ENCODE measurements at places on chromosomes 7 and 10.

DNA sequence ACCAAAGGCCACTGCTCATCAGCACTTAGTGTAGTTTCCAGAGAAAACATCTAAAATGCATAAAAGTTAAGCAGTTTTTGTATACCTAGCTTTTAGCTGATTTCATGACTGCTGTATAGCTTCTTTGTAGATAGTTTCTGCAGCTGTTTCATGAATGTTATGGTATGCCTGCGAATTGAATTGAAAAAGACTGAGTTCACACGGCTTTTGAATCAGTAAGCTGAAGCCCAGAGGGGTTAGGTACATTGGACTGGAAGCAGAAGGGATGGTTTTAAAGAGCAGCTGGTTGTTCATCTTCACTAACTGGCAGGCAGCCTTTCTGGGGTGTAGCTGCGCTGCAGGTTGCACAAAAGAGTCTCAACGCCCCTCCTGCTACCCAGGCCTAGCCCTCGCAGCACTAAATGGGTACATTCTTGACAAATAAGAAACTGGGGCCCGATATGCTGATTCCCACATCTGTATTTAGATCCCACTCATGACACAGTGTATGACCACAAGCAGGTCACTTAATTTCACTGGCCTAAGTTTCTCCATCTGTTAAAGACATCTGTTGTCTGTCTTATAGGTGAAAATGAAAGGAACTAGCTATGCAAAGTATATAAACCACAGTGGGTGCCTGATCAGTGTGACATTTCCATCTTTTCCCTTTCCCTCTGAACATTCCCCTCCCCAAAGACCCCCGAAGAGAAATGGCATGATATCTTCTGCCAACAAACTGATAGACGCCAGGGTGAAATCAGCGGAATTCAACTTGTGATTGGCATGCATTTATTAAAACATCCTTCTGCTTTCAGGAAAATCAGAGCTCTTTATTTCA is 85.9 kb upstream of the AGBL3 start:
- DNase-seq: no peak

GRCh38 chr7:2566348-2566889 is 7.6 kb downstream of the IQCE start:
- no peak for DNase-seq

GRCh38 chr10:73647211-73647874 is 6.1 kb upstream of the MYOZ1 start:
- peak; percentile 90 for DNase-seq

GRCh38 chr7:129317450-129317849 is 92.6 kb downstream of the AHCYL2 start:
- DNase-seq: peak; percentile 10

GRCh38 chr10:16904049-16904448 is 86.8 kb upstream of the RSU1 start:
- no peak for DNase-seq

DNA sequence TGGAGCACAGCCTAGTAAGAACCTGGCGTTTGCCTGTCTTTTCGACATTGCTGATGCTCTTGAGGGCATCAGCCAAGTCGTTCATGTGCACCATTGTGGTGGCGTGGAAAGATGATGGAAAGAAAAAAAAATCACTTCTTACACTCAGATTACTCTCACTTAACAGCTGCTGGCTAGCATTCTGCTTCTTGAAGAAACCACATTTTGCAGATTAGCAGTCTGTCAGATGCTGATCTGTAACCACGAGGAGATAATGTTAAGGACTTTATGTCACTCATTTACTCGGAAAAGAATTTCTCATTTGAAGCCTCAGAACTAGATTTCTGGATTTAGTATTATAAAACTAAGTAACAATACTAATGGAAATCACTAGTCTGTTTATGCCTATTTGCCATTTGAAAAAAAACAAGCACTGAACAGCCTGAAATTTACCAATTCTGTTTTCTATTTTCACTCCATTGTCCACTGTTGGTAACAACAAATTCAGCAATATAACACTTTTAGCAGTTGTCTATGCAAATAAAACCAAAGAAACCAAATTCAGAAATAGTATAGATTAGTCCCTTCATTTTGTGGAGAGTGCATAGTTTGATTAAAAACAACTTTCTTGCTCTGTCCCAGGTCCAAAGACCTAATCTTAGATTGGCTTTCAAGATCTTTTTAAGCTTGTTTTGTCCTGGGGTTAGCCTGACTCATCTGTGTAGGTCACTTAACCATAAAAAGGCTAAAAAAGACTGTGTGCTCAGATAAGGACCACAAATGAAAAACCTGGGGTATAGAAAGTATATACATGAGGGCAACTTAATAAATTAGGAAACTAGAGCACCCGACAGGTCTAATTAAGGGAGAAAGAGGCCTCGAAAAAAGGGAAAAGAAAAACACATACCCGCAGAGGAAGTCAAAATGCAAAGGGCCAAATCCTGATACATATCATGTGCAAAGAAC is 67.5 kb downstream of the NT5C2 start:
- no peak for DNase-seq

DNA sequence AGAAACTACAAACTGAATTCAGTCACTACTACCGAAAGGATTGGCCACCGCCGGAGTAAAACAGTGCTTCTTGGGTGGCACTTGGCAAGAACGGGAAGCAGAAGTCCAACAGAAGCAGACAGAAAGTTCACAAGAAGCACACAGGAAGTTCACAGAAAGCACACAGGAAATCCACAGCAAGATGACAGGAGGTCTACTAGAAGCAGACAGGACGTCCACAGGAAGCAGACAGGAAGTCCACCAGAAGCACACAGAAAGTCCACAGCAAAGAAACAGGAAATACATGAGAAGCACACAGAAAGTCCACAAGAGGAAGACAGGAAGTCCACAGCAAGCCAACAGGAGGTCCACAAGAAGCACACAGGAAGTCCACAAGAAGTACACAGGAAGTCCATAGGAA is 399.2 kb upstream of the AUTS2 start:
- DNase-seq: no peak

DNA sequence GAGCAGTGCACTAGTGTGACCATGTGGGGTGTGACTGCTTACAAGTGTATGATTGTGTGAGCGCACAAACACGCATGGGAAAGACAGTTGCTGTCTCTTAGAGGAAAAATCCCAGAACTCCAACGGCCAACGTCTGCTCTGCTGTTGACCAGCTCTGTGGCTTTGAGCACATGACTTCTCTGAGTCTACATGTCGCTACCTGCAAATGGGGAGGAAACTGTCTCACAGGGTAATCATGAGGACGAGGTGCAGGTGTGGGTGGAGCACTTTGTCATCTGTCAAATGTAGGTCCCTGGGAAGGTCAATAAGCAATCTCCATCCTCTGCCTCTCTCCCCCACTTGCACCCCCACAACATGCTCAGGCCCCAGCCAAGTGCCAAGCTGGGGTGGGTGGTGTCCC is 31.2 kb upstream of the TLX1 start:
- no peak for DNase-seq

- no peak for DNase-seq
Observed at GRCh38 chr10:77602231-77602912, 35.2 kb downstream of the KCNMA1 start.

DNA sequence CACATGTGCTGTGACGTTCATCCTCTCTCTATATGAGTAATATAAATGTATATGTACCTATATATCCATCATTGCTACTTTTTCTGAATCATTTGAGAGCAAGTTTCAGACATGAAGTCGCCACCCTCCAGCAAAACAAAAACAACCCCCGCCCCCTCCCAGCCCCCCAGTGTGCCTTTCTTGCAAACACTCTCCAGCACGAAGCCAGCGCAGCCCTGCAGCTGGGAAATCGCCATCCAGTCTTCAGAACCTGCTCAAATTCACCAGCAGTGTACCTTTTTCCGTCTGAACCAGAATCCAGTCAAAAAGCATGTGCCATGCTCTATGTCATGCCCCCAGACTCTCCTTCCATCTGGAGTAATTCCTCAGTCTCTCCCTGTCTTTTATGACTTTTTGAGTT is 135.8 kb downstream of the TACC2 start:
- no peak for DNase-seq

DNA sequence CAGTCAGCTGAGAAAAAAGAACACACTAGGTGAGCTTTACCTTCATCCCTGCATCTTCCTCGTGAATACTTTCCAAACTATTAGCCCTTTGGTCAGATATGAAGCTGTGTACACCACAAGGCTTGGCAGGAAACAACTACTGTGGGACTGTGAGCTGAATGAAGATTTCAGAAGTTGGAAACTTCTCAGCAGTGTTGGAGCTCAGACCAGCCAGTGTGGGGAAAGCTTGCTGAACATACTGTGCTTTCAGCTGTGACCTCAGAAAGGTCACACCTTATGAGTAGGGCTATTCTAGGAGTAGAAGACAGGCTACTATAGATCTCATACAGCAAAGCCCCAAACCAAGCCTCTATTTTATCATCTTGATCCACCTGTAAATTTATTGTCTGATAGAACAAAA is 123.6 kb downstream of the EXOC4 start:
- DNase-seq: no peak

GRCh38 chr10:48187713-48188485 is 86.6 kb downstream of the FRMPD2 start:
- DNase-seq: no peak

Measured in neural progenitor cell (in vitro differentiated cells).